ENCODE measurements at places on chromosomes 5 and 9. TPM values are rescaled to one million over a fixed set of nuclear protein-coding genes. Genes with fewer than 3 reads are reported as not detected.

The GALNT12 gene
- 0.29 TPM for total RNA-seq

The ASPN gene
- total RNA-seq: 5.7 TPM

The PCDHGA3 gene
- total RNA-seq: 2.4 TPM

The RAD1 gene
- 18.2 TPM for total RNA-seq

The C9orf153 gene
- total RNA-seq: not detected

DNA sequence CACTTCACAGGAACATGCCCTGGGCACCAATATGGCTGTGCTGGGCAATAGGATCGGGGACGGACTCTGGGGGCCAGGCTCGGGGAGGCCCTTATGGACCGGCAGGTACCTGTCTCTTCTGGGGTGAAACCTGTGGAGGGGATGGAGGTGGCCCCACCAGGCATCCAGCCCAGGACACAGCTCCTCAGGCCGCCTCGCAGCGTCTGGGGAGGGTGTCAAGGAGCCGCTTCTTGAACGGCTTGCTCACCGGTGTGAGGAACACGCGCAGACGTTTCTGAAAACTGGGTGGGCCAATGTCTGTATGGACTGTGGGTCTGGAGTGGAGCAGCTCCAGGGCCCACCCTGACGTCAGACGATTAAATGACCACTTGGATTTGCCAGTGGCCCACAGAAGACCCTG lies 45.8 kb downstream of the PLEKHG4B start:
- H3K36me3 ChIP-seq: no peaks in the 10 kb centered on the region
- H3K27me3 ChIP-seq: no peaks in the 10 kb centered on the region
- no peaks in the 10 kb centered on the region for H3K4me1 ChIP-seq
- H3K27ac ChIP-seq: no peak overlapping the region

DNA sequence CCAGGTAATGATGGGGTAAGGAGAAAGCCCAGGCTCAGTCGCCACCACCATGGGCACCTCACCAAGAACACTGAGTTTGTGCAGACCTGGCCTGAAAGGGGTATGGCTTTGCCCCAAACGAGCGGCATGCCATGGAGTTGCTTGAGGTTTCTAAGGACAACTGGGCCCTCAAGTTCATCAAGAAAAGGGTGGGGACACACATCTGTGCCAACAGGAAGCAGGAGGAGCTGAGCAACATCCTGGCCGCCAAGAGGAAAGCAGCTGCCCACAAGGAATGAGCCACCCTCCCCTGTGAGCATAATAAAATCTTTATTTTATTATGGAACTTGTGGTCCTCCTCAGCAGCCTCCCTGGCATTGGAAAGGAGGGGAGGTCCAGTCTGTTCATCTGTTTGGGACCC lies 23.8 kb downstream of the CD14 start:
- DNase-seq: no peak
- H3K4me1 ChIP-seq: no peaks in the 10 kb centered on the region
- H3K27me3 ChIP-seq: no peaks in the 10 kb centered on the region

DNA sequence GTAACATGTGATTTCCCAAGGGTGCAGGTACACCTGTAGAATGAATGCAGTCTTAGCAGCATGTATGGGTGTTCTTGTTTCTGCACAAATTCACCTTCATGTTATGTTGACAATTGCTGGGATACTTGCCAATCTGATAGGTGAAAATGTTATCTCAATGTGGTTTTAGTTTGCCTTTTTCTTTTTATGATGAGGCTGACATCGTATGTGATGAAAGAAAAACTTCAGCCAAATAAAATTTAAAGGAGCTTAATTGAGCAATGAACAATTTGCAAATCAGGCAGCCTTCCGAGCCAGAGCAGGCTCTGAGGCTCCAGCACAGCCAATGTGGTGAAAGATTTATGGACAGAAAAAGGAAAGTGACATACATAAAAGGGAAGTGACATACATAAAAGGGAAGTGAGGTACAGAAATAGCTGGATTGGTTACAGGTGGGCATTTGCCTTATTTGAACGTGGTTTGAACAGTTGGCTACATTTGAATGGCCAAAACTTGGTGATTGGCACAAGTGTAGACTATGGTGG lies 10.5 kb downstream of the TAL2 start:
- H3K4me1 ChIP-seq: no peaks in the 10 kb centered on the region
- no peak overlapping the region for H3K4me3 ChIP-seq
- no peaks in the 10 kb centered on the region for H3K27me3 ChIP-seq
- H3K27ac ChIP-seq: no peak overlapping the region
- DNase-seq: no peak
- no peaks in the 10 kb centered on the region for H3K36me3 ChIP-seq

- H3K27ac ChIP-seq: no peak overlapping the region
- no peak for DNase-seq
- H3K36me3 ChIP-seq: no peaks in the 10 kb centered on the region
- H3K4me1 ChIP-seq: no peaks in the 10 kb centered on the region
- H3K4me3 ChIP-seq: no peak overlapping the region
Observed at GRCh38 chr9:20048985-20049384, 260.1 kb upstream of the SLC24A2 start.

GRCh38 chr5:170355601-170356098 lies 33.5 kb downstream of the KCNMB1 start:
- no peak overlapping the region for H3K4me3 ChIP-seq
- H3K27me3 ChIP-seq: peaks cover 9% of the 10 kb centered on the region
- H3K27ac ChIP-seq: no peak overlapping the region
- DNase-seq: peak; percentile 65
- H3K4me1 ChIP-seq: no peaks in the 10 kb centered on the region

GRCh38 chr5:1933364-1934055 lies 50.8 kb upstream of the IRX4 start:
- H3K36me3 ChIP-seq: no peaks in the 10 kb centered on the region
- DNase-seq: no peak
- H3K4me3 ChIP-seq: no peak overlapping the region
- no peaks in the 10 kb centered on the region for H3K4me1 ChIP-seq
- peaks cover 28% of the 10 kb centered on the region for H3K27me3 ChIP-seq

GRCh38 chr5:140550147-140551079 lies 3.0 kb downstream of the EIF4EBP3 start:
- H3K27me3 ChIP-seq: no peaks in the 10 kb centered on the region
- no peak for DNase-seq
- no peak overlapping the region for H3K4me3 ChIP-seq
- peaks cover 47% of the 10 kb centered on the region for H3K36me3 ChIP-seq
- peaks cover 52% of the 10 kb centered on the region for H3K4me1 ChIP-seq
